Thoracic aorta (tissue), 2 donors: ENCODE measurements at places on chromosomes 6 and 20. TPM values are rescaled to one million over a fixed set of nuclear protein-coding genes. Genes with fewer than 3 reads are reported as not detected.

The SASH1 gene
- total RNA-seq, result 77.0 TPM

The ACSS2 gene
- 65.9 TPM for total RNA-seq

The ANKRD66 gene
- total RNA-seq, result not detected

GRCh38 chr6:95847061-95847460 is 168.7 kb upstream of the FUT9 start:
- DNase-seq, result no peak

- DNase-seq, result no peak
Measured at GRCh38 chr6:67642582-67642981, 992.5 kb upstream of the ADGRB3 start.

- DNase-seq, result no peak
Measured at GRCh38 chr20:47500554-47500953, 1.1 kb upstream of the NCOA3 start.

DNA sequence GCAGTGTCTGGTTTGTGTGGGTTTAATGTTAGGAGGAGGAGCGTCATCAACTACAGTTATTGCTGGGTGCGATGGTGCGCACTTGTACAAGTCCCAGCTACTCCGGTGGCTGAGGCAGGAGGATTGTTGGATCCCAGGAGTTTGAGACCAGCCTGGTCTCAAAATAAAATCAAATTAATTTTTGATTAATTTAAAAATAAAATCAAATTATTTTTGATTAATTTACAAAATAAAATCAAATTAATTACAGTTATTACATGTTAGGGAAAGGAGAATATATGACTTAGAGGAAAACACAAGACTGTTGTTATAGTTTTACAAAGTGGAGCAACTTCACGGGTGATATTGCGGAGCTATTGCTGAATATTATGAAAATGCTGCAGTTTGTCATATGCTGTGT is 34.7 kb upstream of the ADGRF5 start:
- DNase-seq, result no peak

- DNase-seq, result no peak
Measured at GRCh38 chr6:36590237-36590636, 3.9 kb upstream of the SRSF3 start.

DNA sequence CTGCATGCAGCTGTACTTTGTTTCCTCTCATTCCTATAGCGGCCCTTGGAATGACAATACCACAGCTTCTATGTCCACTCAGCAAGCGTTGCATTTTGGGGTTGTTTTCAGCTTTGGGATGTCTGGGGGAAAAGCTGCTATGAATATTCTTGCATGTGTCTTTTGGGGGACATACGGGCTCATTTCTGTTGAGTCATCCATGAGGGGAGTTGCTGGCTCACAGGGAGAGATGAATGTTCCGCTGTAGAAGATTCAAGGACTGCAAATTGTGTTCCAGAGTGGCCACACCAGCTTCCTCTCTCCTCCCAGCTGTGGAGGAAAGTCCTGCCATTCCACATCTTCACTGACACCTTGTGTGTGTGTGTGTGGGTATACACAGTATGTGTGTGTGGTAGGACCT is 43.3 kb downstream of the TGM2 start:
- DNase-seq, result no peak

DNA sequence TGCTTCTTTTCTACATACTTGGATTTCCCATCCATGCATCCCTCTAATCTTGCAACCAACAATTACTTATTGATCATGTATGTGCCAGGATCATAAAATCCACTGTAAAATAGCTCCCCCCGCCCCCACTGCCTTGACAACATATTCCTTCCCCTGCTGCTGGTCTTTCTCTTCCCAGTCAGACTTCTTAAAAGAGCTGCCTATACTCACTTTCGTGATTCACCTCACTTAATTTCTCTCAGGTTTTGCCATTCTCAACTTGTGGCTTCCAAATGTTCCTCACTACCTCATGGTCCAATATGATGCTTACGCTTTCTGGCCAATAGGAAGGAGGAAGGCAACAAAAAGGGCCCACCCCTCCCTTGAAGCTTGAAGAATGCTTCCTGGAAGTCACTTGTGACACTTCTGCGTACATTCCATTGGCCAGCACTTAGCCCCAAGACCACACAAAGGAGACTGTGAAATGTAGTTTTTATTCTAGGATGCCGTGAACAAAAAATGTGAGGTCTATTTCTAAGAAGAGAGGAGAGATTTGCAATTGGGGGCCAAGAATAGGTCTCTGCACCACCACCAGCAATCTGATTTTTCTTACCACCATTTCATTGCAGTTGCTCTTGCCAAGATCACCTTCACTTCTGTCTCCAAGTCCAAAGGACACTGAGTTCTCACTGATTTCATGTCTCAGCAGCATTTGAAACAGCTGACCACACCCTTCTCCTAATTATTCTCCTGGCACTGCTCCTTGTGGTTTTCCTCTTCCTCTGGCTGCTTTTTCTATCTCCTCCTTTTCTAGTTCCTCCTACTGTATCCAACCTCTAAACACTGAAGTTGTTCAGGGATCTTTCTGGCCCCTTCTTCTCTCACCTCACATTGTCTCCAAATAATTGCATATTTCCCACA is 30.8 kb downstream of the CD164 start:
- no peak for DNase-seq
